Activated T-helper 1 cell treated with Interleukin-2 at 50 U/mL for 16 hours (primary cell): ENCODE measurements at places on chromosomes 6 and 20.

GRCh38 chr6:143741480-143741879, 63.7 kb downstream of the PHACTR2 start:
- DNase-seq: no peak

DNA sequence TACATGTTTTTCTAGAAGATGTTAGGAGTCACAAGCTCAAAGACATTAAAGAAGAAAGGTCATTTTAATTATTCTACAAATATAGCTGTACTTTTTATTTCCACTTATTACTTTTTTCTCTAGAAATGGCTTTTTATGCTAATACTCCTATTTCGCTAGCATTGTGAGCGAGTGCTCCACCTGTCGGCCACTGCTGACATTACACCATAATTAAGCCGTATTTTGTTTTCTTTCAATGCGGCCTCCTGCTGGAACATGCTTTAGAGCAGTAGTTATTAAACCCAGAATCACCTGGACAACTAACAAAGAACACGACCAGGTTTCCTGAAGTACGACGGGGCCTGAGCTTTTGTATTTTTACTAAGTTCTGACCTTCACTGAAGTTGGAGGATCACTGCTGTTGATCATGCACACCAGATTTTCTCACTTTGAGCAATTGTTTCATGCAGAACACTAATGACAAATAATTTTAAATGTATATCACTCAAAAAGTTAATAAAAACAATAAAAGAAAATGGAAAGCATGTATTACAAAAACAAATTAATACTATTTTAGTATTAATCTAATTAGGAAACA, 74.1 kb upstream of the PAK5 start:
- no peak for DNase-seq

DNA sequence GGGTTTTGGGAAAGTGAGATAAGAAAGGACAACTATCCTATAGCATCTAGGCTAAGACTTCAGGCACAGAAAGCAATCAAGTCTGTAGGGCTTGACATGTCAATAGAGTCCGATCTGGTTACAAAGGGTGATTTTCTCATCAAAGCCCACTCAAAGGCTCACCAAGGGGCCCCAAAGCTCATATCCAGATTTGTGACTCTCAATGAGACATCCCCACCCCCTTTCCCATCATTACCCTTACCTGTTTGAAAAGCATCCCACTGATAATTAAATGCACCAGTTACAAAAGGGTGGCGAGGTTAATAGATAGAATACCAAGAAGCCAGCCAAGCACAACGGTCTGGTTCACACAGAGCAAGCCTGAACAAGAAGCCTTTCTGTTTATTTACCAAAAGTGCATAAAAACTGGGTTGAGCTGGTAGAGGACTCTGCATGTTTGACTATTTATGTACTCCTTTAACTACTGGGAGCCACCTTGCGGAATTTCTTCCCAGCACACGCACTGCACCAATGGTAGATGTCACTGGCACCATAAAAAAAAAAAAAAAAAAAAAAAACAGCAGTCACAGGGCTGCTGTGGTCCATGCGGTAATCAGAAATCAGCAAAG, 6.1 kb downstream of the JAG1 start:
- no peak for DNase-seq

GRCh38 chr20:58133020-58133808, 95.2 kb downstream of the ANKRD60 start:
- no peak for DNase-seq

- DNase-seq: no peak
Observed at GRCh38 chr20:63563225-63563935, 9.4 kb downstream of the FNDC11 start.
